ENCODE measurements at places on chromosomes 1 and 21.

GRCh38 chr1:149967041-149967440 lies 30.4 kb upstream of the MTMR11 start:
- DNase-seq: no peak

GRCh38 chr1:923131-923990 lies at the start of gene SAMD11:
Gene SAMD11 (plus strand): TSS chr1:923923. CDS start chr1:924432, 509 bp downstream.
- DNase-seq: peak; percentile 61

GRCh38 chr1:98523256-98523655 lies 138.3 kb upstream of the SNX7 start:
- no peak for DNase-seq

DNA sequence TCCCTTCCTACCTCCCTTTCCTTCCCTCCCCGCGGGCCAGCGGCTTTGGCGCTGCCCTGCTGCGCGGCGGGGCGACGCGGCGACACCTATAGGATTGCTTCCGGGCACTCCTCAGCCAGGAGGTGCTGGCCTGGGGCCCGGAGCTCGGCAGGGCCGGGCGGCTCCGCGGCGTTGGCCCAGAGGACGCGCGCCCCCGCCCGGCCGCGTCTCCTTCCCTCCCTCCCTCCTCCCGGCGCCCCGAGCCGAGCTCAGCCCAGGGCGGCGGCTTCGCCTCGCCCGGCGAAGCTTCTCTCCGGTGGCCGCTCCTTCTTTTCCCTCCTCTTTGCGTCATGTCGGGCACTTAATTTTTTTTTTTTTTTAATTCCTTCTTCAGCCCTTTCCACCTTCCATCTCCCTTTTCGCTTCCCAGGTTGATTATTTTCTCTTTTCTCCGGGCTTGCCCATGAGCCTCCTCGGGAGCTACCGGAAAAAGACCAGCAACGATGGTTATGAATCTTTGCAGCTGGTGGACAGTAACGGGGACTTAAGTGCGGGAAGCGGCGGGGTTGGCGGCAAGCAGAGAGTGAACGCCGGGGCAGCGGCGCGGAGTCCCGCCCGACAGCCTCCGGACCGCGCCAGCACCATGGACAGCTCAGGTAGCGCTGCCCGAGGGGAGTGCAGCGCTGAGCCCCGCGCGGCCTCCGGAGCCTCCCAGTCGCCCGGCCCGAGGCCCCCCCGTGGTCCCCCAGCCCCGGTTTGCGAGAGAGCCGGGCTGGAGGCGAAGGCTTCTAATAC lies at the start of gene DNAJC6:
Gene DNAJC6, plus strand, starts transcription at position 240 of the 774 bp plus-strand sequence. Its CDS starts 203 bp downstream, at position 443.
- peak; percentile 29 for DNase-seq

DNA sequence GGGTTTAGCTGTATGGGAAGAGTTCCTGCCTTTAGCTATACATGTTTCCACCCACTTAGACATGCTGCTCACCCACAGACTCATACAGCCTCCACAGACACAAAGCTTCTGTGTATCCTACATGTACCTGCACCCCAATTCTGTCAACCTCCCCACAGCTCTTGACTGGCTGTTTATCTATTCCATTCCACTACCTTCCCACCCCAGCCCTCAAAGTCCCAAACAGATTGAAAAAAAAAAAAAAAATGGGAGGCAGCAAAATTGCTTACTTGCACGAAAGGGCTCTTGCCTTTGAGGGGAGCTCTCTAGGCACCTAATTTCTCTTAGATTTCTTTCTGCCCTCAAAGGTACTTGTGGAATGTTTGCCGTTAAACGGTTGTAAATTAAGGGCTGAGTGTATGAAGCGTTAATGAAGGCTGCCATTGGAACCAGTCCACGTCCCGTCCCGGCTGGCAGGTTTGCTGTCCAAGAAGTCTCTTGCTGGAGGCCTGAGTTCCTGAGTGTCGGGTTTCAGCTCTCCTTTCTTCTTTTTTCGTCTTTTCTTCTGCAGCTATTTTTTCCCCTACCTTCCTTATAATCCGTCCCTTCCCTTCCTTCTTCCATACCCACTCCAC lies 43.6 kb downstream of the PBX1 start:
- no peak for DNase-seq

Measured in AG09319 (cell line).